ENCODE measurements at places on chromosomes 12 and 14.
A peak's percentile ranks its signal among the peaks of the same experiment; 100 is the strongest.

DNA sequence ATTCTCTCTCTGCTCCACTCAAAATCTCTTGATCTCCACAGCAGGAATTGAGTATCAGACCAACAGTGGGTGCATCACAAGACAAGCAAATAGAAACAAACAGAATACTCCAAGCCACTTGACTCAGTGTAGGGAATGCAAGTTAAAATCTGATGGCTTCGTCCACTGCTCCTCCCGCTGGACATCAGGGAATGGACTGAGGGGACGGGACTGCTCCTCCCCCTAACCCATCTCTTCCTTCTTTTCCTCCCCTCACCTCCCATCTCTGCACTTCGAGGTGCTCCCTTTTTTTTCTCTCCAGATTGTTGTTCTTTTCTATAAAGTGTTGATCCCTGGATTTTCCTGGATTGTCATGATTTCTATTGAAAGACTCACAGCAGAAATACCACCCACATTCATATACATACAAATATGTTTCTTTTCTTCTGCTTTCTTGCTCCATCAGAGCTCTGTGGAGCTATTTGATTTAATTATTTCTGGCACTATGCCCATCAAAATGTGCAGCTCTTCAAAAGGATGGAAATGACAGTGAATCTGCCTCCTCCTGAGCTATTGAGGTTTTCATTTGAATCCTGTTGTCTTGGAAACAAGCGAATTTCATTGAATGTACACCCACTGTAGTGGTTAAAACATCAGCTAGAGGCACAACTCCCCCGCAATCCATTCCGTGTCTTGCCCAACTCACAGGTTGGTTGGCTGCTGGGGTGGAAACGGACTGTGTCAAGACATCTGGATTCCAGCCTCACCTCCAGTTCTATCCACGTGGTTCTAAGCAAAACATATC is 199.7 kb downstream of the SPTSSA start:
- DNase-seq: no peak

DNA sequence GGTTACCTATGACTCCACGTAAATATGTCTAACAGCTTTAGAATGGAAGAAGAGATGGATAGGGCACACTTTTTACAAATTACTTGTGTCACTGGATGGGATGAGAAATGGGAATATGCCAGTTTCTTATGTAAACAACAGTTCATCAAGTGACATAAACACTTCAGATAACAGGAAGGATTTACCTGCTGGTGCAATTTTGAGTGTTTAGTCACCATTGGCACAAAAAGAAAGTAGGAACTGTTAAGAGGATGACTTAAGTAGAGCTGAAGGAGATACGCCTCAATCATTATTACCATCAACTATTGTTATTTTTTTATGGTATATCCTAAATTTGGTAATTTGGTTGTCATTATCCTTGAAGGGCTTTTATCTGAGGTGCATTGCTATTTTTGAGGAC is 83.2 kb downstream of the RMST start:
- DNase-seq: no peak

- no peak for DNase-seq
Measured at GRCh38 chr12:101942250-101942605, 64.8 kb downstream of the DRAM1 start.

DNA sequence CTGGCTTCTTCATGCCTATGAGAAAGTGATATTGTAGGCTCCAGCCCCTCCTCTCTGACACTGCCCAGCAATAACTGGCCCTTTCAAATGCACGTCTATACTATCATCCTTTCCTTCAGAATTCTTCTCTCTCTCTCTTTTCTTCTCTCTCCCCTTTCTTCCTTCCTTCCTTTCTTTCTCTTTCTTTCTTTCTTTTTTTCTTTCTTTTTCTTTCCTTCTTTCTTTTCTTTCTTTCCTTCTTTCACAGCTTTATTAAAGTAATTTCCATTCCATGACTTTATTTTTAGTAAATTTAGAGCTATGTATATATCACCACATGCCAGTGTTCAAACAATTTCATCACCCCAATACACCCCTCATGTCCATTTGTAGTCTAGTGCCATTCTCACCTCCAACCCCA is 302.1 kb downstream of the RPAP3 start:
- no peak for DNase-seq

- no peak for DNase-seq
Measured at GRCh38 chr12:110134691-110135411, 10.7 kb downstream of the IFT81 start.

GRCh38 chr12:72547573-72547972 is 275.4 kb downstream of the TRHDE start:
- no peak for DNase-seq

DNA sequence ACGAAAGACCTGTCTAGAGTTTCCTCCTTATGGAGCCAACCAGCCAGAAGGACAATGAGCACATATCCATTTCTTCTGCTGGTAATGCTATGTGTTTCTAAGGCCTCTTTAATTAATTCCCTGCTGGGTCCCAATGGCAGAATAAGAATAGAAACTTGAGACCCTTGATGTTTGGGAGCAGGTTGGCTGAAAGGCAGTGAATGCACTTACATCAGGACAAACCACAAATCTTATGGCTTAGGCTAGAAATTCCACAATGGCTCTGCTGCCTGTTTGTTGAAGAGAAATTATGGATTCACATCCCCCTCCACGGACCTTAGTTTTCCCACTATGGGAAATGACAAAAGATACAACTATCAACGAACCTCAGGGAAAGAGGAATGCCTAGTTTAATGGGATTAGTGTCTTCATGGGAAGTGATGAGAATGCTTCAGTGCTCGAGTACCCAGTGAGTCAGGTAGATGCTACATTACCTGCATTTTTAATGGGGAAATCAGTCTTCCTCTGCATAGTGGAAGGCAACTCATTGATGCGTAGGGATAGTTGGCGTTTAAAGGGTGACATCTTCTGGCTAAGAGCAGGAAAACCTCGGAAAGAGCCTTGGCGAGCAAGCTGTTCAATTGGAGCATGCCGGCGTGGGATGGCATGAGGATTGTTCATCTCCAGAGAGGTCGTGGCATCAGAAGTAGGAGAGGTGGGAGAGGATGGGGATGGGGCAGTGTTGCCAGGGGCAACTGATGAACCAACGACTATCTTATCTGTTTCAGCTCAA is 46.5 kb downstream of the PAPLN start:
- DNase-seq: no peak

- peak; percentile 34 for DNase-seq
Measured at GRCh38 chr12:14454098-14454907, 88.8 kb downstream of the ATF7IP start.

GRCh38 chr14:55328317-55328716 is 57.1 kb downstream of the FBXO34 start:
- no peak for DNase-seq

GRCh38 chr14:48874711-48875110 is 711.5 kb downstream of the RPS29 start:
- DNase-seq: no peak

DNA sequence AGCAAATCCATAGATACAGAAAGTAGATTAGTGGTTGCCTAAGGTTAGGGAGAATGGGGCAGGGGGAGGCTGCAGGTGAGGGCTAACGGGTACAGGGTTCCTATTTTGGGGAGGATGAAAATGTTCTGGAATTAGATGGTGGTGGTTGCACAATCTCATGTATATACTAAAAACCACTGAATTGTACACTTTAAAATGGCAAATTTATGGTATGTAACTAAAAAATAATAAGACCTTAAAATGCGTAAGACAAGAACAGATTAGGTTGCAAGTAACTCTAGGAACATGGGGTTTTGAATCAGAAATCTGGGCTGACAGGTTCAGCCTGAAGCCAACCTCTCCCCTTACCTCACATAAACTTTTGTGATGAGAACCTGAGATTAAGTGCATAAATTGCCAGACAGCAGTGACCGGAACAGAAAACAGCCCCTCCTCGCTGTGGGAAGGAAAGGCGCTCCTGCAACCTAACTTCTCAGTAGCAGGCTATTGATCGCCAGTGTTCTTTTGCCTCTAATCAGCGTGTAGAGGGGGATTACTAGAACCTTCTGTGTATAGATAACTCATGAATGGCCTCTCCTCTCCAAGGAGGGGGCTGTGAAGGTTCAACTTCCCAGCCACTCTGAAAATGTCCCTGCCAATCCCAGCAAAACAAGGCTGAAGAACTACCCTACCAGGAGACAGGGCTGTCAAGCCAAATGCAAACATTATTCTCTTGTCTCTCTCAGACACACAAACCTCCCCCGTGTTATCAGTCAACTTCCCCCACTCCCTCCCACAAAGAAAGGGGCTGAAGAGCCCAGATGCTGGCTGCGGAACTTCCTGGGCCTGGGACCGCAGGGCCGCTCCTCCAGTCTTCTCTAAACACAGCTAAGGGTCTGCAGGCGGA is 1.9 kb downstream of the SSH1 start:
- peak; percentile 42 for DNase-seq

DNA sequence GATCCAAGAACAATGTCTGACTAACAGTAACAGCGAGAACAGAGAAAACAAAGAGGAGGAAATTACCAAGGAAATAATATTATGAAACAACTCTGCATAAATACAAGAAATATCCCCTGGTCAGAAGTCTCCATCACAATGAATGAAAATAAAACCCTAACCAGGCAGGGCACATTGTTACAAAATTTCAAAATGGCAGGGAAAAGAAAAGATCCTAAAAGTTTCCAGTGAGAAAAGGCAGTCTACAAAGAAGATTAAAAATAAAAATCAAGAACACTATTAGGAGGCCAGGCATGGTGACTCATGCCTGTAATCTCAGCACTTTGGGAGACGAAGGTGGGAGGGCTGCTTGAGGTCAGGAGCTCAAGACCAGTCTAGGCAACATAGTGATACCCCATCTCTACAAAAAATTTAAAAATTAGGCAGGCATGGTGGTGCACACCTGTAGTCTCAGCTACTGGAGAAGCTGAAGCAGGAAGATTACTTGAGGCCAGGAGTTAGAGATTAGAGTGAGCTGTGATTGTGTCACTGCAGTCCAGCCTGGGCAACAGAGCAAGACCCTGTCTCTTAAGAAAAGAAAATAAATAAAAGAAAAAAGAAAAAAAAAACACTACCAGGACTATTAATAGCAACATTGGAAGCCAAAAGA is 47.8 kb downstream of the FERMT2 start:
- no peak for DNase-seq

DNA sequence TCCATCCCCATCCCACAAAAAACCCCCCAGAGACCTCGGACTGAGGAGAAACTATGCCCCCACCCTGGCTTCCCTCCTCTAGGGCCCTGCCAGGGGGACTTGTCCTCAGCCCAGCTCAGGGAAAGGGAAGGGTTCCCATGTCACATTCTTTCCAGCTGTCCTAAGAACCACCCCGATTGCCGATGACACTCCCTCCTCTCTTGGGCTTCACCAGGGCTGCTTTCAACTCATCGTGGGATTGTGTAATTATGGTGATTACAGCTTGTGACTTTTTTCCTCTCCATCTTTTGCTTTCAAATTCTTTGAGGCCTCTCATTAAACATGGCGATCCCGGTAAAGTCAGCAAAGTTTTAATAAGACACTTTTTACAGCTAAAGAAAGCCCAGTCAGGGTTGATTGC is 344.0 kb downstream of the DPF3 start:
- DNase-seq: peak; percentile 31

GRCh38 chr12:47822863-47823262 is 3.2 kb upstream of the HDAC7 start:
- no peak for DNase-seq

DNA sequence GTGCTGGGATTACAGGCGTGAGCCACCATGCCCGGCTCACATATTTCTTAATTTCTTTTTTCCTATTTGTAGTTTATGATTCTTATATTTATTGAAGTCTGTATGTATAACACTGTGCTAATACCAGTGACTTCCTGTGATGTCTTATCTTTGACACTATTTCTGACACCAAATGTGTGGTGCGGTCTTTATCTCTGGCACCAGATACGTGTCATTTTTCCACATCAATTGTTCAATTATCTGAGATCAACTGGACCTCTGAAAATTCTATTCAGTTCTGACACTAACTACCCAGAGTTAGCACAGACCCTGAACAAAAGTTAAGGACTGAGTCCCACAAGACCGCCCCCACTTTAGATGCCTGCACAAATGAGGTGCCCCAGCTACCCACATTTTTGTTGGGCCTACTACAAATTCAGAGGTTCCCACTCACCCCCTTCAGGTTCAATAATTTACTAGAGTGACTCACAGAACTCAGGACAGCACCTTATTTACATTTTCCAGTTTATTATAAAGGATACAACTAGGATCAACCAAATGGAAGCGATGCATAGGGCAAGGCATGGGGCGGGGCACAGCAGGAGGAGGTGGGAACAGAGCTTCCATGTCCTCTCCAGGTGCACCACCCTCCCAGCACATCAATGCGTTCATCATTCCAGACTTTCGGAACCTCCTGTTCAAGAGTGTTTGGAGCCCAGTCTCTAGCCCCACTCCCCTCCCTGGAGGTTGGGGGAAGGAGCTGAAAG is 11.6 kb upstream of the SRSF9 start:
- DNase-seq: no peak

DNA sequence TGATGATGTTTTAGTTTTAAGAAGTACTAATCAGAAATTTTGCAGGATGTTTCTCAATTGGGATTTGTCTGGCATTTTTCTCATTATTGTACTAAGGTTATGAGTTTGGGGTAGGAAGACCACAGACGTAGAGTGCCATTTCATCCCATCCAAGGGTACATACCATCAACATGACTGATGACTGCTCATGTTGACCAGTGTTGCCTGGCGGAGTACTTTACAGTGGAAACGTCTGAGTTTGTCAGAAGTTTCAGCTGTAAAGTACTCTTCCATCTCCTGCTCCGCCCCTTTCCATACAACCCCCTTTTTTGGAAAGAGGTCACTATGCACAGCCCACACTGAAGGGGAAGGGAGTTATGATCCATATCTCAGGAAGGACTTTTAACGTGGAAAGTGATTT is 74.2 kb downstream of the RCOR1 start:
- no peak for DNase-seq

DNA sequence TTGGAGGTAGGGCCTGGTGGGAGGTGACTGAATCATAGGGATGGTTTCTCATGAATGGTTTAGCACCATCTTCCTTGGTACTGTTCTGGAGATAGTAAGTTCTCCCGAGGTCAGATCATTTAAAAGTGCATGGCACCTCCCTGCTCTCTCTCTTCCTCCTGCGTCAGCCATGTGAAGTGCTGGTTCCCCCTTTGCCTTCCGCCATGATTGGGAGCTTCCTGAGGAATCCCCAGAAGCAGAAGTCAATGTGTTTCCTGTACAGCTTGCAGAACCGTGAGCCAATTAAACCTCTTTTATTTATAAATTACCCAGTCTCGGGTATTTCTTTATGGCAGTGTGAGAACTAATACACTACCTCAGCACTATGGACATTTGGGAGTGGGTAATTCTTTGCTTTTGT is 4.8 kb upstream of the LGMN start:
- peak; percentile 72 for DNase-seq

DNA sequence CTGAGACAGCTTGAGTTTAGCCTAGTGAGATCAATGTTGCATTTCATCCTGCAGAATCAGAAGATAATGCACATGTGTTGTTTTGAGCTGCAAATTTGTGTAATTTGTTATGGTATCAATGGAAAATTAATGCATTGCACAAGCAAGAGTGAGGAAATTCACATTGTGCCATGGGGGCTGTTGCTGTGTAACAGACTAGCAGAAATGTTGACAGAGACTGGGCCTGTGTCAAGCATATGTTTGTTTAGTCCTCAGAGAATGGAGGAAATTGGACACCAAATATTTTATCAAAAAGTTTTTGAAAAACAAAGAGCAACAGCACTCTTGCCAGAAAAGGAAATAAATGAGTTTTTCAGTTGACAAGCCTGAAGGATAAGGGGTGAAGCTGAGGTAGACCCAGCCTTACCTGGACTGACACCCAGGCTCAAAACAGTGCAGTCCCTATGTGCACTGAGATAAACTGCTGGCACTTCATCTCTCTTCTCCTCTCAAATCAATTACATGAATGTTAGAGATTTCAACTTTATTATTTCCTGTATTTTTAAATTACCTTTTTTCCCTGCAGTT is 1150.0 kb downstream of the FSCB start:
- no peak for DNase-seq
